Activated gamma-delta T cell treated with anti-CD3 and anti-CD28 coated beads, Interleukin-2, amount 50 U/mL, for 16 hours (primary cell): ENCODE measurements at places on chromosomes 2 and 18.

DNA sequence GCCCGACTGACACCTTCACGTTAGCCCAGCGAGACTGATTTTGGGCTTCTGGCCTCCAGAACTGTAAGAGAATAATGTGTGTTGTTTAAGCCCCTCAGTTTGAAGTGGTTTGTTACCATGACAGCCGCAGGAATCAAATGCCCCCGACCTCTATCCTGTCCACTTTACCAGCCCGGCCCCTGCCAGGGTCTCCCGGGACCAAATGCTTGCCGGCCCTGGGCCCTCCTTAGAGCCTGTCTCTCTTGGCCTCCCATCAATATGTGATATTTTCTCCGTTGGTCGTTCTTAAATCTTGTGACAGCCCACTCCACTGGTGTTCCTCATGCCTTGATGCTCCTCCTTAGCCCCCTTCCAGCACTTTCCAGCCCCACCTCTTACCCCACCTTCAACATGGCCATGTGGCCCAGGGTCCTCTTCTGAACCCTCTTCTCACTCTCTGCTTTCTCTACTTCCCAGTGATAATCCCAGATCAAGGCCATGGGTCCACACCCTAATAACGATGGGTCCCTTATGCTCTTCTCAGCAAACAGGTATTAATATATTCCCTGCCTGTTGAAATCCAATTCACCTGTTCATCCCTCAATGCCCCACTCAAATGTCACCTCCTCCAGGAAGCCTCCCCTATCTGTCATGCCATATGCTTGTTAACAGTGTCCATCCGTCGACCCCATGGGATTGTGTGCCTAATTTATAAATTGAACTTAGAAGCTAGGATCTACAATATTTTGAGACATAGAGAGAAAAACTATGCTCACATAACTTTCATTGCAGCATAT, 192.8 kb downstream of the ZFP36L2 start:
- DNase-seq: no peak

DNA sequence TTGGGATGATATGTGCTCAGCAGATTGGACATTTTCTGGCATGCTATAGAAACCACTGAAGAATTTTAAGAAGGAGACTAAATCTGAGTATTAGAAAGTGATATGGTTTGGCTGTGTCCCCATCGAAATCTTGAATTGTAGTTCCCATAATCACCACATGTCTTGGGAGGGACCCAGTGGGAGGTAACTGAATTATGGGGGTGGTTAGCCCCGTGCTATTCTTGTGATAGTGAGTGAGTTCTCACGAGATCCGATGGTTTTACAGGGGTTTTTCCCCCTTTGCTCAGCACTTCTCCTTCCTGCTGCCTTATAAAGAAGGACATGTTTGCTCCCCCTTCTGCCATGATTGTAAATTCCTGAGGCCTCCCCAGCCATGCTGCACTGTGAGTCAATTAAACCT, 535.9 kb upstream of the VRK2 start:
- no peak for DNase-seq

DNA sequence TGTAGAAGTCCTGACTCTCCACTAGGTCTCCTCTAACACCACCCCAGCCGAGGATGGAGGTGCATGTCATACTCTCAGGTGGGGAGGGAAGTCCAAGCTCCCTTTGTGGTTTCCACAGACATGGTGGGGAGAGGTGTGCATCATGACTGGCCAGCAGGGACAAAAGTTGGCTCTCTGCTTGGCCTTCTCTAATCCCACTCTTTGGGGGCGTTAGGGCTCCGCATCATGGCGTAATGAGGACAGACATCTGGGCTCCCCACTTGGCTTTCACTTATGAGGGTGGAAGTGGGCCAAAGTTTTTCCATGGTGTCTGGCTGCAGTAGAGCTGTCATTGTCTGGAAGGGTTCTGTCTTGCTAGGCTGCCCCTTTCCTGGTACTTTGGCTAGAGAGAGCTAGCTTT, 80.7 kb upstream of the DAPL1 start:
- DNase-seq: no peak

DNA sequence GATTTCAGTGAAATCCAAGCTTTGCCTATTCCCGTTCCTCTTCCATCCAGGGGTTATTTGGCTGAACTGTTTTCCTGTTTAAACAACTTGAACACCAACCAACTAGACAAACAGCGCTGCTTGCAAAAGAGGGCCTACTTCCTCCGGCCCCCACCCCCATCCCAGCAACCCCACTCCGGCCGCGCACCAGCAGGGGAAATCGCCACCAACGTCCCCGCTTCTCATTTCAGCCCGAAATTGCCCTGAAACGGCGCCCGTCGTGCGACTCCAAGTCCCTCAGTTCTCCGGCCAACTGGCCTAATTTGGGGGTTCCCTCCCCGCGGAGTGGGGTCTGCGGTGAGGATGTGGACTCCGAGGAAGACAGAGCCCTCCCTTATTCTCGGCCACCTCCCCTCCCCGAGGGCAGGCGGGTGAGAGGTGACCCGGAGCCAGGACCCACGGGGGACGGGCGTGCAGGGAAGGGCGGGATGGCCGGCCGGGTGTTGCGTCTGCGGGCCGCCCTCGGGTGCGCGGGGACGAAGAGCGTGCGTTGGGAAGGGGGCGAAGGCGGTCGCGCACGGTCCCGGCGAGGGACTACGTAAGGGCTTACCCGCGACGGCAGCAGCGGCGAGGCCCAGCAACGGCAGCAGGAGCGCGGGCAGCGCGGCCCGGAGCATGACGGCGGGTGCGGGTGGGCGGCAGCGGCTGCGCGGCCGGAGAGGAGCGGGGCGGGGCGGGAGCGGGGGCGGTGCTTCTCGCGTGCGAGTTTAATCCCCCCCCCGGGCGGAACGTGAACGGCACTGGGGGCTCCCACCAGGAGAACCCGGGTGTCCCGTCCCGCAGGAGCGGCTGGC, at the start of gene CD302:
CD302 (minus strand) TSS at position 666 of the 833 bp plus-strand sequence; CDS start at position 656, 10 bp downstream.
- DNase-seq: peak; percentile 16

GRCh38 chr2:119257198-119257597, 33.6 kb downstream of the STEAP3 start:
- DNase-seq: no peak

DNA sequence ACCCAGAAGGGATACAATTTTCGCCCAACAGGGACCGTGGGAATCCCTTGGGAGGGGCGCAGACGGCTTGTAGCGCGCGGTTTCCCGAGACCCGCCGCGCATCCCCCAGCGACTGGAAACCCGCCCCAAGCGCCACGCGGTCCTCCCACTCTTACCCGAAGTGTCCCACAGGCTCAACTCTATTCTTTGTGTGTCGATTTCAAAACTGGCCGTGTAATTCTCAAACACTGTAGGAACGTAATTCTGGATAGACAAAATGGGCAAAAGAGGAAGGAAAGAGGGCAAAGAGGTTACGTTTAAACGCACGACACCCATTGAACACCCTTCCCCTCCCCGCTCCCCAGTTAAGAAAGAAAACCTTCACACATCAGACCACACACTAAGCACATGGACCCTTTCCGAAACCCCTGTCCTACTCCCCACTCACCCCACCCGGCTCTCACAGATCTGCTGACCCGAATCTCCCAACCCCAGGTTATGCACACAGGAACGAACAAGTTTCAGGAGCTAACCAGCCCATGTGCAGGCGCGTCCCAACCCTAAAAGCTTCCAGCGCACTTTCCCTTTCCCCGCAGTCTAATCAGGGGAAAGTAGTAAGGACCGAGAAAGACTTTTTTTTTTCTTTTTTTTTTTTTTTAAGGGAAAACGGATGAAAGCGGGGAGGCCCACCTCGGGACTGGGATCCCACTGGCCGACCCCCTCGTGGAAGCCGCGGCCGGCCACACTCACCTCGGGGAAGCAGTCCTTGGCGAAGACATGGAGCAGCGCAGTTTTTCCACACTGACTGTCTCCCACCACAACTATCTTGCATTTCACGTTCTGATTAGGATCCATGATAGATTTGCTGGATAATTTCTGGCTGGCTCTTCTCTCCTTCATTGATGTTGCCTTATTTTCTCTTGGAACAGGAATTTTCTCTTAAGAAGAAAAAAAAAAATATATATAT, 655 bp downstream of the RND3 start:
- no peak for DNase-seq

DNA sequence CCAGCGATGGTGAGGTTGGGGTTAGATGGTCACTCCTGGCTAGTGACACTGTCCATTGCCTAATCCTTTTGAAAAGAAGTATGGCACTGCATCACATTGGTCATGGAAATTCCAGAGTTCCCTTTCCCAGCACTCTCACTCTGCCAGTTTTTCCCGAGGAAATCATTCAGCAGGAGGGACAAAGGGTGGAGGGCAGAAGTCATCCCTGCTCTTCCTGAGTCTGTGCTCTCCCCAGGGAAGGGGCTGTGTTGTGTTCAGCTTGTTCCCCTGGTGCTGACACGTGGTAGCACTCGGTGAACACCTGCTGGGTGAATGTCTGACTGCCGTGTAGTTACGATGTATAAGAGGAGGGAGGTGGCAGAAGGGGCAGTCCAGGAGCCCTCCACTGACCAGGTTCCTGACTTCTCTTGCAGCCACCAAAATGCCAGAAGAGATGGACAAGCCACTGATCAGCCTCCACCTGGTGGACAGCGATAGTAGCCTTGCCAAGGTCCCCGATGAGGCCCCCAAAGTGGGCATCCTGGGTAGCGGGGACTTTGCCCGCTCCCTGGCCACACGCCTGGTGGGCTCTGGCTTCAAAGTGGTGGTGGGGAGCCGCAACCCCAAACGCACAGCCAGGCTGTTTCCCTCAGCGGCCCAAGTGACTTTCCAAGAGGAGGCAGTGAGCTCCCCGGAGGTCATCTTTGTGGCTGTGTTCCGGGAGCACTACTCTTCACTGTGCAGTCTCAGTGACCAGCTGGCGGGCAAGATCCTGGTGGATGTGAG, 21.6 kb downstream of the STEAP3 start:
- DNase-seq: no peak

- no peak for DNase-seq
Measured at GRCh38 chr2:23323917-23324680, 60.9 kb upstream of the KLHL29 start.

GRCh38 chr18:79944746-79945117, 6.7 kb downstream of the SLC66A2 start:
- DNase-seq: no peak

DNA sequence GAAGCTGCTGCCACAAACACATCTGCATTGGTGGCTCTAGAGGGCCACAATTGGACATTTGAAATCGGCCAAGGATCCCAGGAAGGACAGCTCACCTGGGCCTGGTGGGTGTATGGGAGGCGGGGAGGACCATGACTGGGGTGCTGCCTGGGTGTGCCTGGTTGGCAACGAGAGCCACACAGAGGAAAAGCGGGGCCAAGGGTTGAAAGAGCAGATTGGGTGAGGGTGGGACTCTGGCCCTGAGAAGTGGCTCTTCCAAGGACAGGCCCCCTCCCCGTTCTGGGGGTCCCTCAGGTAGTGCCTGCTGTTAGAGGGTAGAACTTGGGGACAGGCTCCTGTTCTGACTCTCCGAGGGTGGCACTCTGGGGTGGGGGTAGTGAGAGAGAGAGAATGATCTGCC, 102.9 kb downstream of the CLIP4 start:
- DNase-seq: no peak

DNA sequence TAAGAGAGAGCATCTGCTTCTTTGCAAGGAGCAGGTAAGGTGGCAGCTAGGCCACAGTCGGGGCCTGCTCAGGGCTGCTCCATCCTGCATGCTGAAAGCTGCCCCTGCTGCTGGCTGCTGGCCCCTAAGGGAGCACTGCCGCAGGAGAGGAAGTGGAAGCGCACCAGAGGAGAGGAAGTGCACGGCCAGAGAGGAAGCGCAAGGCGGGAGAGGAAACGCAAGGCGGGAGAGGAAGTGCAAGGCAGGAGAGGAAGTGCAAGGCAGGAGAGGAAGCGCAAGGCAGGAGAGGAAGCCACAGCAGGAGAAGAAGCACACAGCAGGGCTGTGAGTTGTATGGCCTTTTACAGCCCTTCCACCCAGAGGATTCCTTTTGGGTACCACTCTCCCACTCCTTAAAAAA, 539.0 kb upstream of the TNP1 start:
- no peak for DNase-seq

- DNase-seq: no peak
Measured at GRCh38 chr2:42953216-42953615, 160.8 kb upstream of the HAAO start.

DNA sequence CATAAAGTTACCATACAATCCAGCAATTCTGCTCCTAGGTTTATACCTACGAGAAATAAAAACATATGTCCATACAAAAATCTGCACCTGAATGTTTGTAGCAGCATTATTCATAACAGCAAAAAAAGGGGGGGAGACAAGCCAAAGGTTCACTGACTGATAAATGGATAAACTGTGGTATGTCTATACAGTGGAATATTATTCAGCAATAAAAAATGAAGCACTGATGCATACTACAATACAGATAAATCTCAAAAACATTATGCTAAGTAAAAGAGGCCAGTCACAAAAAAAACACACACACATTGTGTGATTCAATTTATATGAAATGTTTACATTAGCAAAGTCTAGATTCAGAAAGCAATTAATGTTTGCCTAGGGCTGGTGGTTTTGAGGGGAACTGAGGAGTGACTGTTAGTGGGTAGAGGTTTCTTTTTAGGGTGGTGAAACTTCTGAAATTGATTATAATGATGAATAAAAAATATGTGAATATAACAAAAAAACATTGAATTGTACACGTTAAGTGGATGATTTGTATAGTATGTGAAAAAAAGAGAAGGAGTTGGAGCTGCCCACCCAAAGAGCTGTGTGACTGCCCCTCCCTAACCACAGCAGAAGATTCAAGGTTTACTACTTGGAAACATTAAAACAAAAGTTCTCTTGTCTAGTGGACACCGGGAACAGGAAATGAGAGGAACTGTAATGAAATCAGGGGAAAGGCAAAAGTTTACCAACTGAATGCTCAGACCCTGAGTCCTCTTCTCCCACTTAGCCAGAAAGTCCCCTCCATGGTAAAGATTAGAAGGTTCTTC, 13.4 kb downstream of the COLEC12 start:
- DNase-seq: no peak

DNA sequence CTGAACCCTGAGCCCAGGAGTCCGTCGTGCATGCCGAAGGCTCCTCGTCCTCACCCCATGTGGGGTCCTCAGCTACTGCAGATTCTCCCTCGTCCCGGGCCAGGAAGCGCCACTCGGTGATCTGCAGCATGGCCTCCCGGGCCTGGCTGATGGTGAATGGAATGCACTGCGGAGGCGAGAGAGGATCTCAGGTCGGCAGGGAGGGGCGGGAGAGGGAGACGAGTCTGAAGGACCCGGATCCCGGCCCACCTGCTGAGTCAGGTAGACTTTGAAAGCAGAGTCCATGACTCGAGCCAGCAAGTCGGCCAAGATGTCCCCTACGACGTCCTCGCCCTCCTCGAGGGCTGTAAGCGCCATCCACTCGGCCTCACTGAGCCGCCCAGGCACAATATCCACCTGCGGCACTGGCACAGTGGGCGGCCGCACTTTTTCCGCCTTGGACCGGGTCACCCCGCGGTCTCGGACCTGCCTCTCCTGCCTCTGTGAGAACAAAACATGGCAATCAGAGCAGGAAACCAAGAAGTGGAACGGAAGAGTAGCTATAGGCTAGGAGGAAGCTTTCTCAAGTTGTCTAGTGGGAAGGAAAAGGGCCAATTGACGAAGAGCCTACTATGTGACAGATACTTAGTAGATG, 5.5 kb downstream of the C2orf81 start:
- DNase-seq: no peak

DNA sequence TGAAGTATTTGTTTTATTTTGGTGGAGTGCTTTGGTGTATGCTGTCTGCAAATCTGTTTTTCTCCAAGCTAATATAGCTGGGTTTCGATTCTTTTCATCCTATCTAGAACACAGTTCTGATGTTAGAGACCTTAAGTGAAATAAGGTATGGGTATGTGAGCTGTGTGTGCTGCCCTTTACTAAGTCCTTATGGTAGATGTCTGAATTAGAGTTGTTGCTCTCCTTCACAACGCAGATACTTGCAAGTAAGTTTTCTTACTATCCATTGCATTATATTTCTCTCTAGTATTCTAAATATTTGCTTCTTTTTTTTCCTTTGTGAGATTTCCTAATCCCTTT, 38.6 kb downstream of the AGFG1 start:
- DNase-seq: no peak
